ENCODE measurements at places on chromosomes 11 and 22.

GRCh38 chr11:102157219-102157618 is 47.0 kb downstream of the YAP1 start:
- DNase-seq = no peak

DNA sequence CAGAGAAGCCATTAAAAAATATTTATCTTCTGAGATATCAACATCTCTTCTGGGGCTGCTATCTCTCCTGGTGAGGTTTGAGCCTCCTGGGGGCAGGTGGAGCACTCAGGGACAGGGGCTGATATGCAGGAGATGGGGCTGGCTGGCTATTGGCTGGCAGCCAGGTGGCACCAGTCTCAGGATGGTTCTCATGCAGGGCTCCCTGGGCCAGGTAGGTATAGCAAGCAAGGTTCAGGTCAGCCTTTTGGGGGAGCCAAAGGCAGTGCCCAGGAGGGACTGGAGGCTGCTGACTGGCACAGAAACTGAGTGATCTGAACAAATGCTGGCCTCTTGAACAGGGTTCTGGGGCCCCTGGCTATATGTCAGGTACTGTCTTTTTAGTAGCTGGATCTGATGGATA is 29.7 kb upstream of the EMSY start:
- DNase-seq = no peak

DNA sequence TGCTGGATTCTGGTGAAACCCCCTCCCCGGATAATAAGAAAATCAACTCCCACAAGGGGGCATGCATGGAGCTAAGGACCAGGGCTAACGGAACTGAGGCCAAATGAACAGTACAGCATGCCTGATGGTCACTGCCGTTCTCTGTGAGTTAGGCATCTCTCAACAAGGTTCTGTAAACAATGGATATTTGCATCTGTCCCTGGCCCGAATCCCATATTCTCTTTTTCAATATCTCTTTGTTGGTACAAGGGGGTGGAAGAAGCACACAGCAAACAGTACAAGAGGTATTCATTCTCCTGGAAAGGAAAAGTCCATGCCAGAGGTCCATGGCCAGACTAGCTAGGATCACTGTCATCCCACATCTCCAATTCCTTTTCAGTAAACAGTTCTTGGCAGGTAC is 32.2 kb upstream of the APOA1 start:
- no peak for DNase-seq

GRCh38 chr22:44497218-44497904 is 672 bp downstream of the RTL6 start:
- DNase-seq = no peak

GRCh38 chr11:33934450-33934849 is 42.6 kb upstream of the LMO2 start:
- DNase-seq = no peak

DNA sequence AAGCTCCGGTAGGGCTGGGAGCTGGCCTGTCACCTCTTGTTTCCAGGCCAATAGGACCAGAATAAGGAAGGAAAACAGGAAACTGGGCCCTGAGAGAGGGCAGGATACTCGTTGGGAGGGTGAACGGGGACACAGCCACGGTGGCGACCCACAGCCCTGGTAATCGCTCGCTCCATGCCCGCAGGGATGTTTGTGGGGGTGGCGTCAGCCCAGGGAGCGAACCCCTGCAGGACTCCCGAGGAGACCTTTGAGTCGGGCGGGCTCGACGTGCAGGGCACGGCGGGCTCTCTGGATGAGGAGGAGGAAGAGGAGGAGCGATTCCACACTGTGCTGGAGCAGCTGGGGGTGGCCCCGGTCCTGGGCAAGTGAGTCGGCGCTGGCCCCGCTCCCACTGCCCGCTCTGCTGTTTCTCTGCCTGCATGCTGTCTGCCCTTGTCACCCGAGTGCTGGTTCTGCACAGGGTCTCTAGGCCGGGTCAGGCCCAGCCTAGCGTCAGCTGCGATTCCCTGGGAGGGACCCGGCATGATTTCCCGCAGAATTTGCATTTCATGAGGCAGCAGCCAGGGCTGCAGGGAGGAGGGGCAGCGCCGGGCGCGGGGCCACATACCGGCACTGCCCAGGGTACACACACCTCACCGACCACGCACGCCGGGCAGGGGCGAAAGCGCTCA is 1.6 kb downstream of the CRACR2B start:
- no peak for DNase-seq

GRCh38 chr22:49946612-49947295 is 13.8 kb upstream of the PIM3 start:
- no peak for DNase-seq

DNA sequence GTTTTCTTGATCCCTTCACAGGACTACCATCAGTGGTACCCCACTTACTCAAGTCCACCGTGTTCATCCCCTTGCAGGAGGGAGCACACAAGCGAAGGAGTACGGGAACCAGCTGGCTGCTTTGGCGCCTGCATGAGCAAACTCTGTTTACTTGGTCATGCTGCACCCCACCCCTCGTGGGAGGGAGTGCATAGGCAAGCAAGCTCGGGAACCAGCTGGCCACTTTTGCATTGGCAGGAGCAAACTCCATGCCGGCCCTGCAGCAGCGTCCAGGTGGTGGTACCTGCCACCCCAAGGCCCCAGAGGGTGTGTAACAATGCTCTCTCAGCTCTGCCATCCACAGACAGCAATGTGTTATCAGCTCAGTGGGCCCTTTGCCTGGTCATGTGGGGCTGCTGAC is 737.8 kb downstream of the FAM181B start:
- no peak for DNase-seq

GRCh38 chr22:44888491-44889254 is 121.1 kb downstream of the PHF21B start:
- DNase-seq = no peak

DNA sequence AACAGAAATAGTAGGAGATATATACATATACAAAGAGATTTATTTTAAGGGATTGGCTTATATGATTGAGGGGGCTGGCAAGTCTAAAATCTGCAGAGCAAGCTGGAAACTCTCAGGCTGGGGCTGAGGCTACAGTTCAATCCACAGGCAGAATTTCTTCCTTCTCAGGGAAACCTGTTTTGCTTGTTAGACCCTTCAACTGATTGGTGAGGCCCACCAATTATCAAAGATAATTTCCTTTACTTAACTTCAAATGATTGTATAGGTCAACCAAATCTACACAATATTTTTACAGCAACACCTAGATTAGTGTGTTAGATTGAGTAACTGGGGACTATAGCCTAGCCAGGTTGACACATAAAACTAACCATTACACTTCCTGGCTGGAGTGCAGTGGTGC is 4.7 kb upstream of the PLEKHB1 start:
- DNase-seq = no peak

GRCh38 chr11:92453055-92453454 is 228.4 kb downstream of the FAT3 start:
- no peak for DNase-seq

DNA sequence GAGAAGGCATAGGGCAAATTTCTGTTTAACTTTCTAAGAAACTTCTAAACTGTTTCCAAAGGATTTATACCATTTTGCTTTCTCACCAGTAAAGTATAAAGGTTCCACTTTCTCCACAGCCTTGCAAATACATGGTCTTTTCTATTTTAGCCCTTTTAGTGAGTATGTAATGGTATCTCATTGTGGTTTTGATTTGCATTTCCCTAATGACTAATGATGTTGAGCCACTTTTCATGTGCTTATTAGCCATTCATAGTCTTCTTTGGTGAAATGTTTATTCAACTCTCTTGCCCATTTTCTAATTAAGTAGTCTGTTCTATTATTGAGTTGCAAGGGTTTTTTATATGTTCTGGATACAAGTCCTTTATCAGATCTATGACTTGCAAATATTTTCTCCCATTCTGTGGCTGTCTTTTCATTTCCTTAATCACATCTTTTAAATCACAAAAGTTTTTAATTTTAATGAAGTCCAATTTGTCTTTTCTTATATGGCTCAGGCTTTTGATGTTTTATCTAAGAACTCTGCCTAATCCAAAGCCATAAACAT is 83.8 kb upstream of the KCNQ1OT1 start:
- DNase-seq = no peak

DNA sequence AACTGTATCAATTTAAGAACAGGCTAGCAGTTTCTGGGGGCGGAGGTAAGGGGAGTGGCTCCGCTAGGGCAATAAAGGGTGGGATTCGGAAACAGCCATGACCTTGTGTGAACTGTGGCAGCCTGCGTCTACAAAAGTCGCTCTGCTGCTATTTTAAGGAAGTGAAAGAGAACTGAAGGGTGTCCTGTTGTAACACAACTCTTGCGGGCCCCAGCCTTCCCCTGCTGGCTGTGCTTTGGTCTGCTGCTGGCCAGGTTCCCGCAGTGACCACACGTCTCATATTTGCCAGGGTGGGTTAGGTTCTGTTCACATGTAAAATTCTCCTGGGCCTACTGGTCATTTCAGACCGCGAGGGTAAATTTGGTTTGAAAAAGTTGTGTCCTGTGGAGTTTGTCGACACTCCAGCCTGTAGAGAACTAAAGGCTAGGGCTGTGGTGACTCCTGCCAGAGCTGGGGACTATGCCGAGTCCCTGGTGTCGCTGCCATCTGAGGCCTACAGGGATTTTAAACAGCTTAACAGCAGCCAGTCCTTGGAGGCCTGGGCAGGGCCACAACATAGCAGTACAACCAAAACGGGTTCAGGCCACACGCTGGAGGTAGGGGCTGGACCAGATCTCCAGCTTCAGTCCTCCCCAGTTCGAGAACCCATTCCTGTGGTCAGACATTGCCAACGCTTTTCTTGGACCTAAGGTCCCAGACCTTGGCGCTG is 1.1 kb upstream of the PPFIBP2 start:
- DNase-seq = no peak

GRCh38 chr11:99489581-99489980 is 468.8 kb downstream of the CNTN5 start:
- DNase-seq = no peak

DNA sequence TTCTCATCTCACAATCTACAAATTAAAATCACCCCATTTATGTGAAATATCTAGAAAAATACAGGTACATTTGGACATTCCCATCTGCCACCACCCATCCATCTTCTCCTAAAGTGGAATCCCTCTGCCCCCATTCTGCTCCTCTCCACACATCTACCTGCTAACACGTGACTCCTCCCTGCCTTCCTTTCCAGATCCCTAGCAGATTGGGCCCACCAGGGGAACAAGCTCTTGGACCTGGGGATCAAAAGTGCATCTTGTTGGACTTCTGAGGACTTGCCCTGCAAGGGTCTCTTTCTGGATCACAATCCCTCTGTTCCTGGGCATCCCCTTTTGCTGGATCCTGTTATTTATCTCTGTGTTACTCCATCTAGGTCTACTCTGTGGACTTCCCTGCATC is 107.6 kb downstream of the ZNF280B start:
- no peak for DNase-seq

DNA sequence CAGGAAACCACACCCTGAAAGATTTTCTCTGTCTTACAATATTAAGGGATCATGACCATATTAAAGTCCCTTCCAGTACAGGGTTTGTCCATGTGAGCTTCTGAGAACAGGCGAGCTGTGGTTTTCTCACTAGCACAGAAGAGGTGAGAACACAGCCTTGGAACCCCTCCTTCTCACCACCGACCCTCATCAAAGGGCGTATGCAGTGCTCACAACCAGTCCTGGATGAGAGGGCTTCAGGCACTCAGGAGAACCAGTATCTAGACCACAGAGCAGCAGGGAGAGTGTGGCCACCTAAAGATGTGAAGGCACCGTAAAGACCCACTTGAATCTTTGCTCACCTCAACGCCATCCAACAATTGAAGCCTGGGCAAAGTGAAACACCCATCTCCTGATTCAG is 397.0 kb downstream of the ETS1 start:
- DNase-seq = no peak

- no peak for DNase-seq
These were observed 25.1 kb downstream of the ADM start for GRCh38 chr11:10329935-10330334.

DNA sequence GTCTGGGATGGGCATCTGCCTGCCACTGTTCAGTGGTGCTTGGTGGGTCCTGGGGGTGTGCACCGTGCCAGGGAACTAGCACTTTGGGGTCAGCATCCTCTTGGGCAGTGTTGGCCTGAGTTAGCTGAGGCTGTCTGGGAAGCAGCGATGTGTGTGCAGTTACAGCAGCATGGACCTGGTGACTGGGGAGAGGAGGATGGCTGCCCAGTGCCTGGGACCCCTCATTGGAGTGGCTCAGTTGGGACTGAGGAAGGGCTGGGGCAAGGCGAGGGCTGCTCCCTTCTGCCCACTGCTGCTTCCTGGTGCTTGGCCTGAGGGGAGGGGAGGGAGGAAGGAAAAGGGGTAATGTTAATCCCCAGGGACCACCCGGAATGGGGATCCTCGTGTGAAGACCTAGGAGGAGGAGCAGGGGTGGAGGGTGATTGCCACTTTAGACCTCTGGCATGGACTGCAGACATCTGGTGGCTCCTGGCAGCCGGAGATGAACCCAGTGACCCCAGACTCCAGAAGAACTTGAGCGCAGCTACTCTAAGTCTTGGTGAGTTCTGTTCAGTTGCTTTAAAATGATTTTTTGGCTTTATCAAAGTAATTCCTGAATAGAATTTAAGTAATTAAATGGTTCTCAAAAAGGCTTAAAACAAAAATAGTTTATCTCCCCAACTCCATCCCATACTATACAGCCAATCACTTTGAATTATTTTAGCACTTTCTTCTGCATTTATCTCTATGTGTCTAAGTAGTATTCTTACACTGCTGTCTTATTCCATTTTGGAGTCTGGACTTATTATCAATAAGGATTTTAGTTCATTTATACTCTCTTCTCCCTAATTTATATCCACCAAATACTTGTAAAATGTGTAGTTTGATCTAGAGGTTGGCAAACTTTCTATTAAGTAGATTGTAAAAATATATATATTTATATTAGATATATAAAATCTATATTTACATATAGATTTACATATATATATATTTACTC is 15.4 kb upstream of the TMEM191C start:
- no peak for DNase-seq

- no peak for DNase-seq
These were observed 66.7 kb downstream of the MYEOV start for GRCh38 chr11:69360606-69361005.

GRCh38 chr11:75461151-75461550 is 28.1 kb upstream of the KLHL35 start:
- DNase-seq = no peak

- no peak for DNase-seq
These were observed 8.4 kb downstream of the OR10V1 start for GRCh38 chr11:59705294-59705693.
